GM13977 (cell line): ENCODE measurements at places on chromosomes 7 and 10.
A peak's percentile ranks its signal among the peaks of the same experiment; 100 is the strongest.

DNA sequence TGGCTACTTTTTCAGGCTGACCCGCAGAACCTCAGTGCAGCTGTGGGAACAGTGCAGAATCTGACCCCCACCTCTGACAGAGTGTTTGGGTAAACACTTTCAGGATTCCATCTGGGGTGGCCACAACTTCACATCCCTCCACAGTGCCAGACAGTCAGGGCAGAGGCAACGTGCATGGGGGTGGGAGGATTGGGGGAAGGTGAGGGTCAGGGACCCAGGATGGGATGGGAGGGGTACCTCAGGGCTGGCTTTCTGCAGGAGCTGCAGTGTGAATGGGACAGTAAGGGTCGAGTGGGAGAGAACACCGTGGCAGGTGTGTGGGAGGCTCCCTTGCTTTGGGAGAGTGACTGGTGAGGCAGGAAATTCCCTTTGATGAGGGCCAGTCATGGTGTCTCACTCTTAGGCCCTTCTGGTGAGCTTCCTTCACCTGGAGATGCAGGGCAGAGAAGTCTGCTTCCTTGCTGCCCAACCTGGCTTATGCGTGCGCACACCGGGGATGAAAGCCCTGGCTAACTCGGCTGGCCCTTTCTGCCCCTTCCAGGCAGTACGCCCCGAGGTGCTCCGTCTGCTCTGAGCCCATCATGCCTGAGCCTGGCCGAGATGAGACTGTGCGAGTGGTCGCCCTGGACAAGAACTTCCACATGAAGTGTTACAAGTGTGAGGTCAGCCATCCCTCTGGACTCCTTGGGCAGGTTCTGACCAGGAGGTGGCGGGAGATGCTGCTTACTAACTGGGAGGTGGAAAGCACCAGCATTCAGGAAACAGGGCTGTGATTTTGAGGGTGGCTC lies 8.4 kb downstream of the ZYX start:
- DNase-seq, result no peak

DNA sequence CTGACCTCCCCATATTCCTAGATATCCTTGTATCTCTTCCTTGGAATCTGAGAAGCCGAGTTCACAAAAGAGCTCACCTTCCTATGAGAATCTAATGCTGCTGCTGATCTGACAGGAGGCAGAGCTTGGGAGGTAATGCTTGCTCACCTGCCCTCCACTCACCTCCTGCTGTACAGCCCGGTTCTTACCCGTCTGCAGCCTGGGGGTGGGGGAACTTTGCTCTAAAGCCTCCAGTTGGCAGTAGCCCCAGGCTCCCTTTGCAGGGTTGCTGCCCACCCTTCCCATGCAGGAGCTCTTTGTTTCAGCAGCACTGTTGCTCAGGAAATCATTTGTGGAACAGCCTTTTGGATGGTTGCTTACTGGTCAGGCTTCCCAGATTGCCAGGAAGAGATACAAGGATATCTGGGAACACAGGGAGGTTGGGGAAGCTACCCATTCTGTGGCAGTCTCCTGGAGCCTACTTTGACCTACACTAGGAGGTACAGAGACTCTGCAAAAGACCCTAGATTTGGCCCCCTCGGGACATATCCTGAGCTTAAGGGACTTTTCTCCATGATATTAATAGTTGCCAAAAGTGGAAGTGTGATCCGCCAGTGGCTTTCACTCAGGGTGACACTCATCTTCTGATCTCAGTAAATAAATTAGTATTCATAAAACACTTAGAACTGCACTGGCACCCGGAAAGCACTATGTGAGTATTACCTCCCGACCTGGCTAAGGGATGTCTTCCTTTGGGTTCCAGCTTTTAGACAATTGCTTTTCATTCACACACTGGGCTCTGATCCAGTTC lies 363.7 kb upstream of the PODXL start:
- peak; percentile 36 for DNase-seq

DNA sequence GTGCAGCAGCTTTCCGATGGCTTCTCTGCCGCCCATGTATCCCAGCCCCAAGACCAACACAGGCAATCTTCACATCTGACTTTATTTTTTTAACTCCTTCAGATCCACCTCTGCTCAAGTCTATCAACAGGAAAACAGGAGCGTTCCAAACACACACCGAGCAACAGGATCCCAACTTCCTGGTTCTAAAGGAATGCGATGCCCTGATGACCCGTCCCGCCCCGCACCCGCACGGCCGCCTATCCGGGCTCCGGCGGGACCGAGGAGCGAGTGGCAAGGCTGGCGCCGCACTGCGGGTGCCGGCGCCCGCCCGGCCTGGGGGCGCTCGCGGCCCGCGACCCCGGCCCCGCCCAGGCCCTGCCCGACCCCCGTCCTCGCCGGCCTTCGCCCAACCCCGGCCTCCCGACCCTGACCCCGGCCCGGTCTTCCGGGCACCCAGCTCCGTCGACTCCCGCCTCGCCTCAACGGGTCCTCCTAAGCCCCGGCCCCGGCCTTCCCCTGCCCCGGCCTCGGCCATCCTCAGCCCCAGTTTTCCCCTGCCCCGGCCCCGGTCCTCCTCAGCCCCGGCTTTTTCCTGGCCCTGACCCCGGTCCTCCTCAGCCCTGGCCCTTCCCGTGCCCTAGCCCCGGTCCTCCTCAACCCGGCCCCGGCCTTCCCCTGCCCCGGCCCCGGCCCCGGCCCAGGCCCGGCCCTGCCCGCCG lies 730 bp downstream of the LARP4B start:
- no peak for DNase-seq

GRCh38 chr7:41103331-41103730 lies 599.6 kb downstream of the INHBA start:
- no peak for DNase-seq

DNA sequence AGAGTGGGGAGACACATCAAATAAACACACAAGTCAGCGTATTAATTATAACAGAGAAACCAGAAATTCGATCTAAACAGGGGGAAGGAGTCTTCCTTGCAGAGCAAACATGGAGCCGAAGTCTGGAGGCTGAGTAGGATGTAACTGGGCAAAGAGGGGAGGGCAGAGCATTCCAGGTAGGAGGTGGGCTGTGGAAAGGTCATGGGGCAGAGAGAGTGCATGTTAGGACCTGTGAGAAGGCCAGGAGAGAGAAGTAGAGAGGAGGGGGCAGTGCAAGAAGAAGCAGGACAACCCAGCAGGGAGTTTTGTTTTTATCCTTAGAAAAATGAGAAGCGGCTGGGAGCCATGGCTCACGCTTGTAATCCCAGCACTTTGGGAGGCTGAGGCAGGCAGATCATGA lies 130.8 kb upstream of the GPR26 start:
- no peak for DNase-seq

DNA sequence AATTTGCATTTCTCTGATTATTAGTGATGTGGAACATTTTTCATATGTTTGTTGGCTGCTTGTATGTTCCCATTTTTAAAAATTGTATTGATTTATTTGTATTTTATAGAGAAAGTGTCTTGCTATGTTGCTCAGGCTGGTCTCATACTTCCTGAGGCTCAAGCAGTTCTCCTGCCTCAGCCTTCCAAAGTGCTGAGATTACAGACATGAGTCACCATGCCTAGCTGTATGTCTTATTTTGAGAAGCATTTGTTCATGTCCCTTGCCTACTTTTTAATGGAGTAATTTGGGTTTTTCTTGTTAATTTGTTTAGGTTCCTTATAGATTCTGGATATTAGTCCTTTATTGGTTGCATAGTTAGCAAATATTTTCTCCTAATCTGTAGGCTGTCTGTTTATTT lies 214.2 kb upstream of the KAT6B start:
- DNase-seq, result no peak

DNA sequence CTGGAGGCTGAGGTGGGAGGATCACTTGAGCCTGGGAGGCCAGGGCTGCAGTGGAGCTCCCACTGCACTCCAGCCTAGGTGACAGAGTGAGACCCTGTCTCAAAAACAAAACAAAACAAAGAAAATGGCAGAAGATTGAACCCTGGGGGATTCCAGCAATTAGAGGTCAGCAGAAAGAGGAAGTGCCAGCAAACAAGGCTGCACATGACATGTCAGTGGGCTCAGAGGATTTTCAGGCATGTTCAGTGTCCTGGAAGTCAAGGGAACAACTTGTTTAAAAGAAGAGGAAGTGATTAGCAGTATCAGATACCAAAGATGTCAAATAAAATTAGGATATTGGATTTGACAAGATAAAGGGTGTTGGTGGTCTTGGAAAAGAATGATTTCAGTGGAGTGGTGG lies 32.3 kb downstream of the RAB18 start:
- DNase-seq, result no peak

- peak; percentile 83 for DNase-seq
Measured at GRCh38 chr10:49407552-49408137, 11.8 kb upstream of the DRGX start.

DNA sequence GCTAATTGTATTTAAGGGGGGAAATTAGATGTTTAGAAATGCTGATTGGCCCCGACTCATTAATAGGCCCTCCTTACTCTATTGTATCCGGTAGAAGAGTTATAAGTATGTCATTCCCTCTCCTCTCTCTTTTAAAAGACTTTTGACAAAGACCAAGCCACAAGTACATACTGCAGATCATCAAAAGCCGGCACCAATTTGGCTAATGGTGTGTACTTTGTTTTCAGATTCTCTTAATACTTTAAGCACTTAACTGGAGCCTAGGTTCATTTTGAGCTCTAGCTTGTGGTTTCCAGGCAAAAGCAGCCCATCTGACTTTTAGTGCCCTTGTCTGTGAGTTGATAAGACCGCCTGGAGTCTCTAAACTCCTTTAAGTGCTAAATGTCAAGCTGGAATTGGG lies 210.0 kb upstream of the LYZL1 start:
- DNase-seq, result no peak

- DNase-seq, result no peak
Measured at GRCh38 chr7:31814187-31814586, 127.2 kb downstream of the PPP1R17 start.

DNA sequence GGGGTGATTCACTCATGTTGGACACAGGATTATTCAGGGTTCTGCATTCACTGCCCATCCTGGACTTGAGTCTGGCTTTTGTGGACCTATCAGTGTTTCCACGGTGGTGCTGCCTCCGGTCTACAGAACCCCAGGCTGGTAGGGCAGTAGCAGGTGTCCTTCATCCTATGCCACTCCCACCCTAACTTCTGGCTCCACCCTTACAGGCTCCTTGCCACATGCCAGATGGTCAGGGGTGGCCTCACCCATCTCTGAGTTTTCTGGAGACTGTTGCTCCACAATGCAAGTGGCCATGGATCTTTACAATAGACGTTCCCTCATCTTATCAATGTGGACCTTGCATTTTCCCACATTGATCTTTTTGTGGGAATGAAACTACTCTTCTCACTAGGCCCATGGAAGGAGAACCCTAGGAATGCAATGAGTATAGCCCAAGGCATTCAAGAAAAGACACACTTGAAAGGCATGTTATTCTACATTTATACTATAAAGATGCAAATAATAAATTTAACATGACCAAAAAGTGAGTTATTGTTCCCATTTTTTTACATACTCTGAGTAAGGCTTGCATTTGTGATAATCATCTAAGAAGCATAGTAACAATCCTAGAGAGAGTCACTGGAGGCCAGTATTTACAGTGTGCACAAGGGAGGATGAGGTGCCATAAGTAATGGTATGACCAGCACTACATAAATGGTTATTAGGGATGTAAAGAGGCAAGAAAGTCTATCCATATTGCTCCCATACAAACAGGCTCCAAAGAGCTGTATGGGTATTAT lies 57.4 kb upstream of the ADO start:
- DNase-seq, result no peak
